ENCODE measurements at places on chromosomes 6 and 20.

DNA sequence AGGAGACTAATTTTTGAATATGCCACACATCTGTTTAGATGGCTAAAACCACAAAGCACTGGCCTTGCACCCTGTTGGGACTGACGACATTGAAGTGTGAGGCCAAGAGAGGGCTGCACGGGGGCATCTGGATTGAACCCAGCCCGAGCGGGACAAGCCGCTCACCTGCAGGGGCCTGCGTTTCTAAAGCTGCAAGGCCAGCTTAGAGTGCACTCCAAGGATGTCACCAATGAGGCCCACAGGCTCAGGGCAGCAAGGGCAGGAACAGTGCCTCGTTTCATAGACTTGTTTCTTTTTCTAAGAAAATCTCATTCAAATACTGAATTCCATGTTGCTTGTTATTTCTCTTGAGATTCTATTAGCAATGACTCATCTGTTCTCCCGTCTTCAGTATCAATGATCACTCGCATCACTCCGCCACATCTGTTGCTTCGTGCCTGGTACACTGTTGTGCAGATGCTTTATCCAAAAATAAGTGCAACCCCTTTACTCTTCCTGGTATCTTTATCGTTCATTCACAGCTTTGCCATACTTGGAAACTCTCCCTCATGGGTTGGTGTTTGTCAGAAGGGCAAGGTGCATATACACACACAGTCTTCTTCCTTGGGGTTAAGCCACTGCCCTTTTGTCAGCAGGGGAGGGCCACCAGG is 120.1 kb downstream of the IRF4 start:
- DNase-seq = no peak

- DNase-seq = no peak
Observed at GRCh38 chr6:2351807-2352431, 106.5 kb upstream of the GMDS start.

DNA sequence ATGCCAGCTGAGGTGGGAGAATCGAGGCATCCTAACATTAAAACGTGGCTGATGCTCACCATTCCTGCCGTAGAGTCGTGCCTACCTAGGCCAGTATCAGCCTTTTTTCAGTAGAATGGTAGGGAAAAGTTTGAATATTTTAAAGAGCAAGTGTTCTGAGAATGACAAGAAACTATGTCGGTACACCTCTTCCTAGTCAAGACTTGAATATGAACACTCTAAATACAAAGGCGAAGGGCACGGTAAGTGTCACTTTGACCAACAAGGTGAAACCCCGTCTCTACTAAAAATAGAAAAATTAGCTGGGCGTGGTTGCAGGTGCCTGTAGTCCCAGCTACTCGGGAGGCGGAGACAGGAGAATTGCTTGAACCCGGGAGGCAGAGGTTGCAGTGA is 1.0 kb downstream of the GINM1 start:
- no peak for DNase-seq

GRCh38 chr6:67757465-67758033 is 877.5 kb upstream of the ADGRB3 start:
- no peak for DNase-seq

- no peak for DNase-seq
Observed at GRCh38 chr6:130814506-130814905, 12.7 kb upstream of the SMLR1 start.
